ENCODE measurements at places on chromosomes 7 and 10.

GRCh38 chr7:51123322-51124019 is 193.1 kb downstream of the COBL start:
- peak; percentile 6 for DNase-seq

DNA sequence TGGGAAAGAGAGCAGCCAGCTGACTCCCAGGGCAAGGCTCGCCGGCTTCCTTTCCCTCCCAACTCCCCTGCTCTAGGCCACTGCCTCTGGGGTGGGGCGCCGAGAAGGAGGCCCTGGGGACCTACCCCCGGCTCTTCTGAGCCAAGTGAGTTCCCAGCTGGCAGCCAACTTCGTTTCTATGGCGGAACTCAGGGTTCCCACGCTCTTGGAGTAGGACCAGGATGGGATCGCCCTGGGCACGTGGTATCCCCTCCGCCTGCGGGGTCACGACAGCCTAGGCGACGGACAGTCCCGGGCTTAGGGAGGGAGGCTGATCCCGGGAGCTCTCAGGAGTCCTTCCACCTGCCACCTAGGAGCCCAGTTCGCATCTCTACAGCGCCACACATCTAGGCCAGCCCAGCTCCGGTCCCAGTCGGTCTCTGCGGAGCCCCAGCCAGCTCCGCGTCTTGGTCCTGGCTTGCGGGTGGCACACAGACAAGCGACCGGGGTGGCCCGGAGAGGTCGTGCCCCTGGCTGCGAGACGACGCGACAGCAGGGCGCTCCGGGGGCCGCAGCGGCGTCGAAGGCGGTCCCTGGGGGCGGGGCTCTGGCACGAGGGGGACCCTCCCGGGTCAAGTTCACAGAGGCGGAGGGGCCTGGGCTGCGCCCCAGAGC is 20.5 kb upstream of the GATA3 start:
- no peak for DNase-seq

DNA sequence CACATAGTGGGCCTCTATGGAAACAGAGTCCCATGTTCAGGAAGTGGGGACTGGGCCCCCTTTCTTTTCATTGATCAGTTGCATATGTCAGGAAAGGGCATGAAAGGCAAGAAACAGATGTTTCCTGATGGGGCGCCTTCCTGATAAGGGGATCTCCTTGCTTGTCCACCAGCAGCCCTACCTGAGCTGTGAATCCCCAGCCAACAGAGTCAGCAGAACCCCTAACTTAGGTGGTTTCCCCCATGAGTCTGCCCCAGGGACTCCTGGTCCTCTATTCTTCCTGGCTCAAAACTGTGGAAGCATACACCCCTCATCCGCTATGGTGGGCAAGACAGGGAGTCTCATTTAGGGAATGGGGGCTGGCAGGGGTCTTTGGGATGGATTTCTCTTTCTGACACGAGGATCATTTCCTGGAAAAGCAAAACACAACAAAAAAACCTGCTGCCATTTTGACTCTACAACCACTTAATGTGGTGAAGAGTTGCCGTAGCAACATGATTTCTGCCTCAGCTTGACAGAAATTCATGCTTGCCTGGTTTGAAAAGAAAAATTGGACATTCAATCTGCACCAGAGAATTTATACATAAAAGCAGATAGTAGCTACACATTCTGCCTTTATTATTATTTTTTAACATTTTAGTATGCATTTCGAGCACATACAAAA is 119.8 kb downstream of the SPAG6 start:
- no peak for DNase-seq

DNA sequence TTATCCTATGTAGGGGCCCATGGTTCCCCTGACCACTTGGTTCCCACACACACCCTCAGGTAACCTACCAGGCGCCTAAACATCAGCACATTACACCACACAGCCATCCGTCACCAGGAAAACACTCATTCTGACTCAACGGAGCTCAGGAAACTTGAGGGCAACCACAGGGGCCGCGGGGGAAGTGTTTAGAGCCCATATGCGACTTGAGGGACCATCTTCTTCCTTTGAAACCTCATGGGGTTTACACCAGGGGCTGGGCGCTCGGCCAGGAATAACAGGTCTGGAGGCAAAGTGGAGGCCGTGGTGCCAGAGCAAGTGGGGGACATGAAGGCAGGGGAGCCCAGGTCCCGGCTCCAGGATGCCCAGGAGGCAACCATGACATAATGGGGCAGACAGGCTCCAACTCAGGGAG is 1.5 kb downstream of the STX1A start:
- DNase-seq = peak; percentile 46

DNA sequence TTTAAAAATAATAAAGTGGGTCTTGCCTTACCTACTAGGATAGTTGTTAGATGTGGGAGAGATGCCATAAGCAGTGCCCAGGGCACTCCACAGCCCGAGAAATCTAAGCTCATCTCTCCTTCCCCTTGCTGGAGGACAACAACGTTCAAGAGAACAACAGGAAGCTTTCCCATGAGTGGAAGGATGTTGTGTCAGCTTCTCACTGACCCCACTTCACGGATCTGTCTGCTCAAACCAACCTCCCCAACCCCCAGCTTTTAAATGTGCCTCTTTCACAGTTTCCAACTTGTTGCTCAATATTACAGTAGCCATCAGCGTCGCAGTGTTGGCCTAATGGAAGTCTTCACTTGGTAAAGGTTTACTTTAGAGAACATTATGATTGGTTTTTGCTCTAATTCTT is 72.1 kb downstream of the PTPRE start:
- DNase-seq = no peak

- no peak for DNase-seq
These were observed 12.2 kb upstream of the DNAAF5 start for GRCh38 chr7:714251-714671.

- no peak for DNase-seq
These were observed 31.8 kb downstream of the EZH2 start for GRCh38 chr7:148852272-148852671.

GRCh38 chr10:122541541-122542002 is 19.0 kb upstream of the DMBT1 start:
- DNase-seq = no peak

DNA sequence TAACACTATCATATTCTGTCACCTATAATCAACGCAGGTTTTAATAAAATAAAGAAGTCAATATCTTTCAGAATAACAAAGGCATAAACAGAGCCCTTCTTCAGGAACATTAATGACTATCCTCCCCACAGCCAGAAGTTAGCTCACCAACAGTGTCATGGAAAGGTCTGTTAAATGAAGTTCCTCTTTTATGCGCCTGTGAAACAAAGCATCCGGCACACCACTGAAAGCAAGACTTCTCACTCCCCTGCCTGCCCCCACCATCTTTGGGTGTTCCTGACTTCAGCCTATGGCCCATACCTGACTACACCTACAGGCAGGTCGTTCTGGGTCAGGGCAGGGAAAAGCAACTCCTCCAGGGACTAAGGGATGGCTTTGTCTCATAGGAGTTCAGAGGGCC is 205.4 kb downstream of the FANK1 start:
- DNase-seq = no peak

GRCh38 chr7:45100761-45101480 is 10.6 kb downstream of the TBRG4 start:
- no peak for DNase-seq

- no peak for DNase-seq
These were observed 60.4 kb downstream of the ZNF33B start for GRCh38 chr10:42578019-42578418.

DNA sequence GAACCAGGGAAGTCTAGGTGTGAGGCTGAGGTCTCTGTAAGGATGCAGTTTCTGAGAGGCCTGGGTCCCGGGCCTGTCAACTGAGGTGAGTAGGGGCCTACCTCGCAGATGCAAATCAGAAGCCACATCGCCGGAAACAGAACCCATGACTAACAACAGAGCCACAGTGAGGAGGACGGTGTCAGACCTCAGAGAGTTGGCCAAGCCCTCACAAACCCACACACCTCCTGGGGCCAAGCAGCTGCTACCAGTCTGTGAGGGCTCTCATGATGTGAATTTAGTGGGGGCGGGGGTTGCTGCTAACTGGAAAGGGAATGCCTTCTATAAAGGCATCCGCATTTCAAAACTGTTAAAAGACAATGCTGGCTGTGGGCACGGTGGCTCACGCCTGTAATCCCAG is 103.0 kb downstream of the COBL start:
- no peak for DNase-seq

DNA sequence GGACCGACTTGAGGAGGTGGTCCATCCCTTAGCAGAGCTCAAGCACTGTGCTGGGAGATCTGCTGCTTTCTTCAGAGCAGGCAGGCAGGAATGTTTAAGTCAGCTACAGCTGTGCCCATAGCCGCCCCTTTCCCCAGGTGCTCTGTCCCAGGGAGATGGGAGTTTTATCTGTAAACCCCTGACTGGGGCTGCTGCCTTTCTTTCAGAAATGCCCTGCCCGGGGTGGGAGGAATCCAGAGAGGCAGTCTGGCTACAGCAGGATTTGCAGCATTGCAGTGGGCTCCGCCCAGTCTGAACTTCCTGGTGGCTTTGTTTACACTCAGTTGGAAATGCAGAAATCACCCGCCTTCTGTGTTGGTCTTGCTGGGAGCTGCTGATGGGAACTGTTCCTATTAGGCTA is 51.2 kb upstream of the SEMA3A start:
- DNase-seq = no peak

DNA sequence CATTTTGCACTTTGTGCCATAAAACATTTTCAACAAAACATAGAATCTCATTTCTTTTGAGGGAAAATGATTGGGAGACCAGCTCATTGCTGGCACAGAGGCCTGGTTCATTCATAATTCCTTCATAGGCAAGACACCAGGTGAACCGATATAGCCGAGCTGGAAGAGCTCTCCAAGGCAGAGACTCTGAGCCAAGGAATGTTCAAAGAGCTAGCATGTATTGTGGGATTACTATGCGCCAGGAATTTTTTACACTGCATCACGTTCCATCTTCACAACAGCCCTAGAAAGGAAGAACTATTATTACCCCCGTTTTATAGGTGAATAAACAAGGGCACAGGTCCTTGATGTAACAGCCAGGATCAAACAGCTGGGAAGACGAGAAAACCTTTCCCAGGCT is 2.1 kb upstream of the IL6 start:
- DNase-seq = no peak

- no peak for DNase-seq
These were observed 2.1 kb upstream of the TMEM72 start for GRCh38 chr10:44908936-44909630.

GRCh38 chr7:134782121-134782623 is 2.7 kb downstream of the CALD1 start:
- no peak for DNase-seq

DNA sequence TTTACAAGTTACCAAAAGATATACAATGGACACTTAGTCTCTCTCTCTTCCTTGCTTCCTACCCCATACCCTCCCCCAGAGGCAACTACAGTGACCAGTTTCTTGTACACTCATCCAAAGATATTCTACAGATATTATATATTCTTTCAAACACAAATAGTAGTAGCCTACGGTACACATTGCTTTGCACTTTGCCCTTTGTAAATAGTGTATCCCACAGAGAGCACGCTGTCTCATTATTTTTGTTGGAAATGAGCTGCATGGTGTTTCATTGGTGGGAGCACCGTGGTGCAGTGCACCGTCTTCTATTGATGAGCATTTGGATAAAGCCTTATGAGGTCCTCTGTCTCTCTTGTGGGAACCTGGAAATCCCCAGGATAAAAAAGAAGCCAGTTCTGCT is 24.2 kb downstream of the STRA8 start:
- no peak for DNase-seq

Data from activated CD4-positive, CD25-positive, alpha-beta regulatory T cell treated with anti-CD3 and anti-CD28 coated beads, Interleukin-2, amount 50 U/mL, for 16 hours (primary cell).